ENCODE measurements at places on chromosomes 7 and 10.

DNA sequence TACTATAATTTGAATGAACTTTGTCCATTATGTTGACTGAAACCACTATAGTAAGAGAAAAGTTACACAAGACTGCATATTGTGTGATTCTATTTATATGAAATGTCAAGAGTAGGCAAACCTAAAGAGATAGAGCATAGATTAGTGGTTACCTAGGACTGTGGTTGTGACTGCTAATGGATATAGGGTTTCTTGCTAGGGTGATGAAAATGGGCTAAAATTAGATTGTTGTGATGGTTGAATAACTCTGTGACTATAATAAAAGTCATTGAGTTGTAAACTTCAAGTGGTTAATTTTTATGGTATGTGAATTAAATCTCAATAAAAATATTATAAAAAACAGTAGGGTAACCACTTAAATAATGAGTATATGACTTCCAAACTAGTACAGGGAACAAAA, 142.9 kb upstream of the AHR start:
- no peak for DNase-seq

GRCh38 chr7:106456329-106456728, 171.5 kb upstream of the NAMPT start:
- DNase-seq = no peak

DNA sequence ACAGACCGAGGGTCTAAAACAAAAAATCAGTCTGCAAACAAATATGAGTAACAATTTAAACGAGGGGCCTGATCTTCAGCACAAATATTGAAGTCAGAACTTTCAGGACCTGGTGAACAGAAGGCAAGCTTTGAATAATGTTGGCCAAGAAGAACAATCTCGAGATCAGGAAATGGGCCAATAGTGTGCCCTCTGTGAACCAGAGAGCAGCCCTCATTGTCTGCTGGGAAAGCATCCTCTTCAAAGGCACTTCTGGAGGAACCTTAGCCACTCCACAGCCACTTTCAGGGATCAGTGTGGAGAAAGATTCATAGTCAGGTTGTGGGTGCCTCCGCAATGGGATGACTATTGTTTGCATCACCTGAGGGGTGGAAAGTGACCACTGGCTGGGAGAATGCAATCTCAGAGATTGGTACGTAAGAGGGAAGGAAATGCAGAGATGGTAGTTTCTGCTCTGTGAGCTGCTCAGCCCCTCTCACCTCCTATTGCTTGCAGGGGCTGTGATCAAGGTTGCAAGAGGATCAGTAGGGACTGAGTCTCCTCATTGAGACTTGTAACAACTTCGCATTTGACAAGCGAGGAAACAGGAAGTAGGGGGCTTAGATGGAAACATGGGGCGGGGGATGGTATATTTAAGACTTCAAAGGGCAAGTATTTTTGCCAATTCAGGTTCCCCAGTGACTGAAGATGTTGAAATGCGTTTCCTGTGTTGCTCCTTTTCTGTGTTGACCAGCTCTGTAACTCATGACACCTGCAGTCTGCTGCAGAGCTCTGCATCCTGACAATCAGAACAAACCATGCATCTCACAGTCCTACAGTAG, 28.4 kb upstream of the IFRD1 start:
- DNase-seq = no peak

- DNase-seq = no peak
Observed at GRCh38 chr7:103597606-103598005, 151.6 kb upstream of the SLC26A5 start.

- DNase-seq = no peak
Observed at GRCh38 chr7:130048906-130049305, 2.3 kb downstream of the ZC3HC1 start.

GRCh38 chr7:16193631-16194030, 227.7 kb downstream of the CRPPA start:
- no peak for DNase-seq

GRCh38 chr7:136925556-136925955, 57.1 kb downstream of the CHRM2 start:
- no peak for DNase-seq

GRCh38 chr10:117631276-117632145, 89.0 kb downstream of the EMX2 start:
- no peak for DNase-seq

DNA sequence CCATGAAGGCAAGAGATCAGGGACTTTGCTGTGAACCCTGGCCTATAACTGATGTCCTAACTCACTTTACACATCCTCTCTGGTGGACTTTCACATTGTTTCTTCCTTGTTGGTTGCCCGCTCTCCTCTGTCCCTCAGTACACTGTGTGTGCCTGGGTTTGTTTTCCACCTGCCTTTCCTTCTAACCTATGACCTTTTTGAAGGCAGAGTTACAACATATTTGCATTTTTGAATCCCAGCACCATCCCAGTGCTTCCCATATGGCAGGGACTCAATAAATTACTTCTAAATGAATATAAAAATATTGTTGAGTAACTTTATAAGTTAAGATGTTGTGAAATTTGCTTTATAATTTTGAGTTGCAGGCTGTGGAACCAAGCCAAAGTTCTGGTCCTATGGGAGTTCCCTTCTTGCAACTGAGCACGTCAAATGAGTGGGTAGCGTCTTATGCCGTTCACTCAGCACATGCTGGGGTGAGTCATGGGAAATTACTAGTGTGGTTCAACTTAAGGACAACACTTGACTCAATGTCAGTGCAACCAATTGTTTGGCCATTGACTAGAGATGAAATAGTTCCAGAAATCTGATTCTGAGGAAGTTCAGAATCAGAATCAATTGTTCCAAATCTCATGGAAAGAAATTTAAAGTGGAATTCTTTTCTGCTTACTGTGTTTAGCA, 250.9 kb downstream of the TWIST1 start:
- no peak for DNase-seq

- no peak for DNase-seq
Observed at GRCh38 chr7:1809070-1809469, 139.0 kb downstream of the ELFN1 start.

DNA sequence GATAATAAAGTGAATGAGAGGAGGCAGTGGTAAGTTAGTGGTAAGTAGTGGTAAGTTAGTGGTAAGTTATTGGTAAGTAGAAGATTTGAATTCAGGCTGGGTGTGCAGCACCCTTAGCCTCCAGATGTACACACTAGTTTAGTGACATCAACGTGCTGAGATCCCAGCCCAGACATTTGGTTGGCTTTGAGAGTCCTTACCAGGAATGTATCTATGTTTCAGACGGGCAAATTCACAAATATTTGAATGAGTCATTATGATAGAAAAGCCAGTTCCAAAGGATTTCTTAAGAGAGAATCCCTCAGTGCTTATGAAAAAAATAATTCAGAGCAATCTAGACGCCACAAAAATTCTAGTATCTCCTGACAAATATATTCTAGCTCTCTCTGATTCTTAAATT, 70.0 kb downstream of the ARL4A start:
- DNase-seq = no peak

DNA sequence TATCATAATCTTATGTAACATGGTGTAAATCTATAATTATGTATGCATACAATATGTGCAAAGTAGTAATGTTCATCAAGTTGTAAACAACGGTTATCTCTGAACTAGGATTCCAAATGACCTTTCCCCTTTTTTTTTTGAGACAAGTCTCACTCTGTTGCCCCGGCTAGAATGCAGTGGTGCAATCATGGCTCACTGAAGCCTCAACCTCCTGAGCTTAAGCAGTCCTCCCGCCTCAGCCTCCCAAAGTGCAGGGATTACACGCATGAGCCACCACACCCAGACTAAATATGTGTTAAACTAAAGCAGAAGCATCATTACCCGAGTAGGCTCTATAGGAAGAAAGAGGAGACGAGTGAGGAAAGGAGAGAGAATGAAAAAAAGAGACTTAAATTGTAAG, 7.8 kb upstream of the KMT2C start:
- no peak for DNase-seq

GRCh38 chr10:61642676-61643075, 20.1 kb upstream of the CABCOCO1 start:
- DNase-seq = no peak

DNA sequence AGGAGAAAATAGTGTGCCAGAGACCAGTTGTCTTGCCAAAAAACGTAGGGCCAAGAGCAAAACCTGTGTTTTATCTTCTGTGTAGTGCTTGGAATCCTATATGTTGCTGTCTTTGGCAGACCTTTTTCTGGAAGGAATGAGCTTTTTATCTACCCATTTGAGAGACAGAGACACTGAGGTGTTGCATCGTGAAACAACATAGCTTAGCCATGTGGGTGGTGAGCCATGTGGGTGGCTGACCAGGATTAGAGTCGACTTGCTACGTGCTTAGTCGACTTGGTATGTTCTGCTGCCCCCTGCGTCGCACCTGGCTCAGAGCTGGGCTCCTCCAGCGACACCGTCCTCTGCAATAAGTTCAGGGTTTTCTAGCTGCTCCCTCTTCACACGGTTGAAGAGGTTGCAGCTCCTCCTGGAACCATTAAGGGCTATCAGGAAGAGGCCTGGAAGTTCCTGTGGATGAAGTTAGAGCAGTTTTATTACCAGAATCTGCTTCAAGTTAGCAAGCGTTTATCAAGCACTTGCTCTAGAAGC, 175.8 kb downstream of the SH2D4B start:
- no peak for DNase-seq

DNA sequence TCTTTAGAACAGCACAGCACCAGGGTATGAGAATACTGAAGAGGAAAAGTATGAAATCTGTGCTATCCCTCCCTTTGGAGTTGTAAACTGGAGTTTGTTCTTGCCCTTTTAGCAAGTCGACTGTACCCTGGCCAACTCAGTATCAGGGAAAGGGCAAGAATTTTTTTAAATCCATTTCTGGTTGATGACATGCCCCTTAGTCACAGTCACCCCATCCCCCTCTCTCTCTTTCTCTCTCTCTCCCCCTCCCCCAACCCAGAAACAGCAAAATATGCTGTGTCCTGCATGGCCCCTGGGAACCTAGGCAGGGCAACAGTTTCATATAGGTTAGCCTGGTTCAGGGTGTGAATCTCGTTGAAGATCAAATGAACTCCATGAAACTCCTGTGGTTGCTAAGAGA, 177.7 kb upstream of the ADO start:
- DNase-seq = no peak

DNA sequence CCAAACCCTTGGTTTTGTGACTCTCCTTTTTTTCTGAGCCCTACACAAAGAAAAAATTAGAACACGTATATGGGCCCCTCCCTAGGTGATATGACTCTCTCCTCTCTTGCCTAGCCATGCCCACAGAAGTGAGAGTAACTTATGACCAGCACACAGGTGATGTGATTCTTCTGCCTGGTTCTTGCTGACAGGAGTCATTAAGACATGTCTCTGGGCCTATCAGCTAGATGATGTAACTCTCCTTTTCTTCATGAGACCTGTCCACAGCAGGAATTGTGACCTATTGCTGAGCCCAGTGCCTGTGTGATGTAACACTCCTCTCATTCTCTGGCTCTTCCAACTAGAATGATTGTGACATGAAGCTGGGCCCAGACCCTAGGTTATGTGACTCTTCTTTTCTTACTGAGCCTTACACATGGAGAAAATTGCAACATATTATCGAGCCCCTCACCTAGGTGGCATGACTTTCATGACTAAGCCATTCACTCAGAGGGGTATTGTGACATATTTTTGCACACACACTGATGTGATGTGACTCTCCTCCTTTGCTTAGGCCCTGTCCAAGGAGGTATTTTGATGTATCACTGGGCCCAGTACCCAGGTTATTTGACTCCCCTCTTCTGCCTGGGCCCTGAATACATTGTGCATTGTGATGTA, 31.4 kb upstream of the ZNF107 start:
- DNase-seq = no peak

DNA sequence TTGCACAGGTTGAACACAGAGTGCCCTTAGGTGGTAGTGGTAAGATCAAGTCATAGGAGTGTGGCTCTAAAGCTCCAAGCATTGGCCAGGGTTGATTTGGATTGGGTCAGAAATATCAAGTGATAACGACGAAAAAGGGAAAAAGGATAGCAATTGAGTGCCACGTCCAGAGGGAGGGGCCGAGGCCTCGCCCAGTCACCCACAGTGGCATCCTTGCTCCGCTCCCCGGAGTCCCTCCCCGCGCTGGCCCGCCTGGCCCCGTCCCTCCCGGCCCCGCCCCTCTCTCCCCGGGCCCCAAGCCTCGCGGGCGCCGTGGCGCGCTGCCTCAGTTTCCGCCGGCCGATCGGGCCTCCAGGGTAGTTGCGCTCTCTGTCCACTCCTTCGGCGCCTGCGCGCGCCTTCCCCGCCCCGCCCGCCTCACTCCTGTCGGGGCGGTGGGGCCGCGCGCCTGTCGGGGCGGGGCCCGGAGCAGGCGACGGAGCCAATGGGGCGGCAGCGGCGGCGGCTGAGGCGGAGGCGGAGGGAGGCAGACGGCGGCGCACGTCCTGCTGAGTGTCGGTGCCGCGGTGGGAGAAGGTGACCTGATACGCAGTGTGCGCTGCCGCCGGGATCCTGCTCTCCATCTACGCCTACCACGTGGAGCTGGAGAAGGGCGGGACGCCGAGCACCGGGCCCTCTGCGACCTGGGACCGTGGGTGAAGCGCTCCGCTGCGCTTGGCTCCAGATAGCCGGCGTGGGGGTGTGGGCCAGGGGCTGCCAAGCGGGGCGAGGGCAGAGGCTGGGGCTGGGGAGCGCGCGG, 209.1 kb upstream of the ZNF722 start:
- no peak for DNase-seq

- no peak for DNase-seq
Observed at GRCh38 chr10:3699916-3700315, 85.1 kb downstream of the KLF6 start.

GRCh38 chr7:121595758-121596696, 199.9 kb upstream of the FAM3C start:
- DNase-seq = no peak

GRCh38 chr7:112866424-112866823, 76.2 kb upstream of the TMEM168 start:
- DNase-seq = no peak

GRCh38 chr10:1057106-1057657, 997 bp downstream of the WDR37 start:
- DNase-seq = no peak

- no peak for DNase-seq
Observed at GRCh38 chr7:132065193-132065988, 509.0 kb upstream of the PODXL start.

- no peak for DNase-seq
Observed at GRCh38 chr7:111532625-111533024, 29.7 kb downstream of the IMMP2L start.

DNA sequence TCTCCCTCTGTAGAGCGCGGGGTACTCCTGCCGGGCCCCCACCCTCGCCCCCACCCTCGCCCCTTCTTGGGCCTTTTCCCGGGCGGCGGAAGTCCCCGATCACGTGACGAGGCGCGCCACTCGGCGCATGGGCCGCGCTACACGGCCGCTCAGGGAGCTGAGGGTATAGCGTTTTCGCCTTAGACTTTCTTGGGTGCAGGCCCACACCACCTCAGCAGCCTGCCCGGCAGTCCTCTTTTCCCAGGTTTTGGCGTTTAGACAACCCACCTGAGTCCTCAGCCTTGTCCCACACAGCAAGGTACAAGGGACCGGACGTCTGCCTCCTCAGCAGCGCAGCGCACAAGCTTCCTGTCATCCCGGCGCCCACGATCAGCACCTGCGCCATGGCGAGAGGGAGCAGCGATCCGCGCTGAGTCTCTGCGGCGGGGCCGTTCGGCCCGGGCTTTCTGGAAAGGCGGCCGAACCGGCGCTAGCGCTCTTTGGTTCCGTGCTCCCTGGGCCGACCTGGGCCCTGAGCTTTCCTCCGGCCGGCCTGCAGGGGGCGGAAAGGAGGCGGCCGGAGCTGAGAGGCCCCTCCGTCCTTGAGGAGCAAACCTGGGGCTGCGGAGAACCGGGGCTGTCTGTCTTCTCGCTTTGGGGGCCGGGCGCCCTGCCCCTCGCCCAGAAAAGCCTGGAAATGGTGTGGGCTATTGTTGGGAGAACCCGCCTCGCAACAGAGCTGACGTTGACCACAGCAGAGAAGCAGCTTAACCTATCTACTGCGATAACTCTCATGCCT, at the start of gene RNLS:
RNLS (minus strand) TSS at position 513 of the 778 bp plus-strand sequence.
- DNase-seq = peak; percentile 47

GRCh38 chr7:4164556-4164955, 517.5 kb upstream of the FOXK1 start:
- no peak for DNase-seq

Measured in activated CD4-positive, alpha-beta T cell treated with anti-CD3 and anti-CD28 coated beads for 24 hours (primary cell).